ENCODE measurements at places on chromosomes 1 and 21.

GRCh38 chr1:24909388-24909898, 20.6 kb downstream of the RUNX3 start:
- no peak for DNase-seq

GRCh38 chr1:94280541-94280940, 43.2 kb upstream of the ARHGAP29 start:
- DNase-seq: no peak

GRCh38 chr1:87292684-87293493, 35.8 kb upstream of the LMO4 start:
- DNase-seq: peak; percentile 86

GRCh38 chr1:184755226-184756065, 788 bp upstream of the EDEM3 start:
- DNase-seq: peak; percentile 88

GRCh38 chr1:85321237-85321964, 45.0 kb upstream of the BCL10 start:
- DNase-seq: no peak

DNA sequence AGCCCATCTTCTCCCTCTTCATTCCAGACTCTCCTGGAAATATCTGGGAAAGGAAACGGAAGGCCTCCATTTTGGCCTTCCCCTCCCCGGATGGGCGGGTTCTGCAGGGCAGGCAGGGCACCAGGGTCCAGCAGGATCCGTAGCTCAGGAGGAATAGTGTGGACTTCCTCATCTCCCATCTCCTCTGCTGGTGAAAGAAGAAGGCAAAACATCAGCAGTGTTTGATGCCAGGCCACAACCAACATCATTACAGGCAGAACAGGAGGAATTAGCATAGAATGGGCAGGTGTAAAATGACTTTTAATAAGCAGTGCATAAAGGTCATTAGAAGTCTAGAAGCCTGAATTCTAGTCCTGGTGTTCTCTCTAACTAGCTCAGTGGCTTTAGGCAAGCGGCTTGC, 165.9 kb downstream of the TGFBR3 start:
- no peak for DNase-seq

DNA sequence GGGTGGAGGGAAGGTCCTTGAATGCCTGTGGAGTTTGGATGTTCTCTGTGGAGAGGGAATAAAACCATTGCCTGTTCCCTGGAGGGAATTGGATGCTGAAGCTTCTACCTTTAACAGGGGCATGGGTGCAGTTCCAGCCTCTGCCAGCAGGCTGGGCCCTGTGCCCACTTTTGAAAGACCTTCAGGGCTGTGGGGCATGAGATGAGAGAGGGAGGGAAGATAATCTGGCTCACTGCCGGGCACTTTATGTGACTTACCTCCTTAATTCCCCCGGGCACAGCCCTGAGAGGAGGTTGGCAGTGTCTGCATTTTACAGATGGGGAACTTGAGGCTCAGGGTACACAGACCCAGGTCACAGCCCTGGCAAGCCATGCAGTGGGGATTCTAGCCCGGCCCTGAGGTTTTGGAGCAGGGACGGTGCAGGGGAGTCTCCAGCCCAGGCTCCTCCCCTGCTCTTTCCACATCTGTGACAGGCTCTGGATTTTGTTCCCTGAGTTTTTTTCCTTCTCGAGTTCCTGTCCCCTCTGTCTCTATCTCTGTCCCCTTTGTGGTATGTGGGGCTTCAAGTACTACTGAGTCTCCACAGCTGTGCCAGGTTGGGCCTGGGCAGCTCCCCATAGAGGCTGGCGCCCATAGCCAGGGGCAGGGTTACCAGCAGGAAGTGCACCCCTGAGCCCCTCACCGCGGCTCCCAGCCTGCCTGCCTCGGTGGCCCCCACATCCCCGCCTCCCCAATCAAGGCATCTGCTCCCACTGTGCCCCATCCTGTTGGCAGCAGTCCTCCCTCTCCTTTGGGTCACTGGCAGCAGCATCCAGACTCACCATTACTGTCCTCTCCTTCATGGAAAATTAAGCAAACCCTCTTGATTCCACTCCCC, 14.0 kb upstream of the THEMIS2 start:
- DNase-seq: peak; percentile 90

DNA sequence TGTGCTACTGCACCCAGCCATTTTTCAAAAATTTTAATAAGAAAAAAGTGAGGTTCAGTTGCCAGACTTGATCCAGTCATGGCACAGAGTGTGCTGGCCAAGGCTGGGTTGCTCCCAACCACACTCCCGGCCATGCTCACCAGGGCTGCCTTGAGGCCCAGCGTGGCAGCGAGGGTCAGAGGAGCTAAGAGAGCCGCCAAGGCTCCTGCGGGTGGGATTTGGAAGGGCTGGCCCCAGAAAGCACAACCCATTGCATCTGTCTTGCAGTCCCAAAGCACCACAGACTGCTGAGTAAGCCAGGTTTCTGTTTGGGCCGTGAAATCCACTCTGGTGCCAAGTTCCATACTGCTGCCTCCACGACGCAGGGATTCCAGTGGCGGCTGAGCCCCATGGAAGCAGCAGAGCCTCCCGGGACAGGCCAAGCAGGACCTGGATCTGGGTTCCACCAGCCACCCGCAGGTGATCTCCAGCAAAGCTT, 22.6 kb downstream of the ZBTB17 start:
- DNase-seq: no peak

GRCh38 chr1:56137090-56137489, 442.3 kb downstream of the PLPP3 start:
- DNase-seq: no peak

GRCh38 chr1:40712997-40713396, 21.5 kb downstream of the NFYC start:
- DNase-seq: no peak

DNA sequence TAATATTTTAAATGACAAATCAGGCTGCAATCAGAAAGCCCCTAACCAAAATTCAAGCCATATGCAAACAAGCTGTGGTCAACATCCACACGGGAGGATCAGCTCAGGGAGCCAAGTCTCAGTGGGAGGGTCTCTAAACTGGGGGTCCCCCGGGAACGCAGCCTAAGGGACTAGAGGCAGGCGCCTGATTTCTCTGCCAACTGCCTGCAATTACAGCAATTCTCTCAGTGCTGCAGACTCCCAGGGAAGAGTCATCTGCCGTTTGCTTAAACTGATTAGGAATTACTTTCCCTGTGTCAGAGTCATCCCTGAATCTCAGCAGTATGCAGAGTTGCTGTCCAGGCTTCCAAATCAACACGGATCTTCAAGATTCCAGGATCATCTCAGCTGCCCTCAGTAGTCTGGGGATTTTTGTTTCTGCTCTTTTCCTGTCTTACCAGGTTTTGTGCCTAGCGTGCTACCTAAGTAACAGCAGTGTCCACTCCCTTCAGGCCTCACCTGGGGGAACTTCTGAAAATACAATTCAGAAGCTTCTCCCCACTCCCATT, 247.8 kb downstream of the RRAGC start:
- no peak for DNase-seq

DNA sequence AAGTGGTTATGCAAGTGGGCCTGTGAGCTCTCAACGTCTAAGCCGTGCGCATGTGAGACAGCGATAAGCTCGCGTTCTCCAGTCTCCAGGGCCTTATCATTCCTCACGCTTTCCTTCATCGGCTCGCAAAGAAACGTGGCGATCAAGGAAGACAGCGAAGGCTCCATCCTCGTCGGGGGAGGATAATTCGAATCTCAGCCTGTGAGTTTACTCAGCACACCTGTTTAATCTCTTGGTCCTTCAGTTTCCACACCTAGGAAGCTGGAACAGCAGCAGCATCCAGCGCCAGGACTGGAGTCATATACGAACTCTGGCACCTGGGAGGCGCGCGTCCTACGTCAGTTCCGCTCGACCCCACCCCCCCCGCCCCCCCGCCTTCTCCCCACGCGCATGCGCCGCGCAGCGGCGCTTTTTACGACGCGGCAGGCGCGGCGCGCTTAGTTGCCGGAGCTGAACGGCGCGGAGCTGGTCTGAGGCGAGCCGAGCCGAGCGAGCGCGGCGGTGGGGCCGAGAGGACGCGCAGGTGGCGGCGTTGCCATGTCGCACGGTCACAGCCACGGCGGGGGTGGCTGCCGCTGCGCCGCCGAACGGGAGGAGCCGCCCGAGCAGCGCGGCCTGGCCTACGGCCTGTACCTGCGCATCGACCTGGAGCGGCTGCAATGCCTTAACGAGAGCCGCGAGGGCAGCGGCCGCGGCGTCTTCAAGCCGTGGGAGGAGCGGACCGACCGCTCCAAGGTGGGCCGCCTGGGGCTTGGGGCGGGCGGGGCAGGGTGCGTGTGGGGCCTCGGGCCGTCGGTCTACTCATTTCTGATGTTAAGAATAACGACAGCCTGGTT, at the start of gene PITHD1:
Gene PITHD1 (plus strand): TSS at position 440 of the 836 bp plus-strand sequence. CDS start 98 bp downstream, at position 538.
- DNase-seq: peak; percentile 92

- DNase-seq: no peak
Observed at GRCh38 chr1:97144527-97144926, 422.9 kb downstream of the PTBP2 start.

- no peak for DNase-seq
Observed at GRCh38 chr1:212267460-212267859, 17.8 kb upstream of the PPP2R5A start.

DNA sequence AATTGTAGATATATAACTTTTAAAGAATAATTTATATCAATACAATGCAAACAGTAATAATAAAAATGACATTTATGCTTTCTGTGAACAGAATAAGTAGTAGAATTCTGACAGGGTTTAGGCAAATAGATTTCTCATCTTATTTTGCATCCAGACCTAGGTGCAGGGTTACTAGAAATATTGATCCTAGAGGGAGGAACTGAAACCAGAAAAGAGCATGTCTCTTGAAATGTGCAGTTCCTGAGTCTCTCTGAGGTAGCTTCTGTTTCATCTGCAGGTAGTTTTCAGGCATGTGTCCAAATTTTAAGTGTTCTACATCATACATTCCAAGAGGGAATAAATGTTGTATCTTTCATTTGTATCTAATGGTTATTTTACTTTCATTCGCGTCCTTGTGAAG, 631.9 kb upstream of the ADGRL4 start:
- no peak for DNase-seq

DNA sequence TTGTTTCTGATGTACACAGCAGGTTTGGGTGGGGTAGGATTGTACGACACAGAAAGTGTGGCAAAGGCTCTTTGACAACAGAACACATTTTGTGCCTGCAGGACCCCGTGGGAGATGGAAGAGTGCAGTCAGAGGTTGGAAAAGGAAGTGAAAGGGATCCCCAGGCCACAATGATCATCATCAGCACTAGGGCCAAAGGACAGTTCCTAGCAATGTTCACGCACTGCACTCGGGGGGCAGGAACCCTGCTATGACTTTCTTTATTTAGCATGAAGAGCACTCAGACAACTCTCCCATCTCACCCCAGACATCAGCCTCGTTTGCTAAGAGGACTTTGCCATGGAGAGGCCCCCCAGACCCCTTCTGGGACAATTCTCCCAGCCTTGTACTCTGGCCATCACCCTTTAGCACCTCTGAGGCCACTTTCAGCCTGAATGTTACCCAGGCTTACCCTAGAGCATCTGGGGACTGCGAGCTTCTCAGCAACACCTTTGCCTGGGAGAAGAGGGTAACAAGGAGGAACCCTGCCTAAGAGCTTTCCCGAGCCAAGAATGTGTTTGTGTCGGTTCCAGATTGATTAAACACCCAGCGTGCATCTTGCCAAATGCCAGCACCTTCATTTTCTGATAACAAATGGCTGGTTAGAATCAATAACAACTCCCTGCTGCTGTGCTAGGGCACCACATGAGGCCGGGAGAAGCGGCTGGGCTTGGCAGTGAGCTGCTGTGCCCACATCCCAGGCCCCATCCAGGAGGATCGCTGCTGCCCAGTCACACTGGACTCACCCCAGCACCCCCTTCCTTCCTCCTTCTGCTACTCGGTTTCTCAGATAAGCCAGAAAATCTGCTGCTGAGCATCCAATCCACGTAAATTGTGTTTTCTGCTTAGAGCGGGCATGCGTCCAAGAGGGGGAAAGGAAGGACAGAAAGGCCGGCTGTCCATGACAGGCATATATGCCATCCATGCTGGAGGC, 633.1 kb downstream of the AJAP1 start:
- DNase-seq: no peak

- no peak for DNase-seq
Observed at GRCh38 chr1:161869291-161869690, 103.2 kb downstream of the ATF6 start.

GRCh38 chr1:151967091-151967490, 26.6 kb downstream of the S100A10 start:
- DNase-seq: no peak

DNA sequence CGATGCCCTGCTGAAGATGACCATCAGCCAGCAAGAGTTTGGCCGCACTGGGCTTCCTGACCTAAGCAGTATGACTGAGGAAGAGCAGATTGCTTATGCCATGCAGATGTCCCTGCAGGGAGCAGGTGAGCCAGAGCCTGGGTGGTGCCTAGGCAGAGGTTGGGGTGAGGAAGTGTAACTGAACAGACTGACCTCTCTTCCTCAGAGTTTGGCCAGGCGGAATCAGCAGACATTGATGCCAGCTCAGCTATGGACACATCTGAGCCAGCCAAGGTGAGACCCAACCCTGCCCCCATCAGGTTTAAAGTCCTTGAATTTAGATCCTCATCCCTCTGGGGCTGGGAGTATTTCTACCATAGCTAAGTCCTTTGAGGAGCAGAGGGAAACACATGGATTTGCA, 11.8 kb downstream of the PSMD4 start:
- no peak for DNase-seq

- DNase-seq: no peak
Observed at GRCh38 chr1:206702260-206702659, 17.6 kb downstream of the MAPKAPK2 start.

DNA sequence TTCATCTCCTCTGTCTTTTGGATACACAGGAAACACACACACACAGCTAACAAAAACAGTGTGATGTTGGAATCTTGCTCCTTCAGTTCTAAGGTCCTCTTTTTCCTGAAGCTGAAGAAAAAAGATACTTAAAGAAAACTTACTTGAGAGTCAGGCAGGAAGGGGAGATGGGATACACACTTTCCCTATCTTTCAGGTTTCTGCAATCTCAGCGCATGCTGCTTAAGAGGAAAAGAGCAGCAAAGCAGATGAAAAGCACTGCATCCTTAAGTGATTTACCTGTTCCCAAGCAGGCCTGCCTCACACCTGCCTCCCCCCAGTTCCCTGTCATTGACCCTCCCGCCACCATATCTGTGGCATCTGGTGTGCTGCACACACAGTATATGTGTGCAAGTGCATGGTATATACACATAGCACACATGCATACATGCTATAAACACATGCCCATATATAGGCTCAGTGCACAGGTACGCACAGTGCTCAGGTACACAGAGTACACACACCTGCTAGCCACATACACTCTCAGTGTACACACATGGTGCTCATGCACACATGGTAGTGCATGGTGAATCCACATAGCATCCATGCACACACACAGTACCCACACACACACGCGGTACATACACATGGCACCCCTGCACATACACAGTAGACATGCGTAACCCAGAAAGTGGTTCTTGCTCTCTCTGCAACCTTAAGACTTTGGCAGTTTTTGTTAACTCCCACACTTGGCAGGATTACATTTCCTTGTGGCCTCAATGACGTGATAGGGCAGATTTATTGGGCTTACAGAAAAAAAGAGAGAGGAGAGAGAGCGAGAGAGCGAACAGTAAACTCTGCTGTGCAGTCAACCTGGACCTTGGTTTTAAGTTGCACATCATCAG, 166.9 kb downstream of the TOMM20 start:
- no peak for DNase-seq

GRCh38 chr1:54136963-54137533, 15.8 kb downstream of the CDCP2 start:
- no peak for DNase-seq

GRCh38 chr1:22334860-22335550, 116.6 kb upstream of the ZBTB40 start:
- DNase-seq: no peak

GRCh38 chr21:45418301-45419071, 13.5 kb downstream of the COL18A1 start:
- DNase-seq: no peak

- DNase-seq: no peak
Observed at GRCh38 chr1:8422510-8423268, 104.8 kb downstream of the SLC45A1 start.

GRCh38 chr1:42302034-42302433, 33.0 kb downstream of the FOXJ3 start:
- no peak for DNase-seq
